ENCODE measurements at places on chromosomes 2 and 18.

GRCh38 chr2:127361929-127362885 is 25.6 kb downstream of the MAP3K2 start:
- no peak for DNase-seq

- no peak for DNase-seq
Observed at GRCh38 chr2:27275211-27276150, at the start of gene DNAJC5G. TSS of gene DNAJC5G (plus strand) at chr2:27275433. CDS start at chr2:27276729, 1,296 bp downstream.

DNA sequence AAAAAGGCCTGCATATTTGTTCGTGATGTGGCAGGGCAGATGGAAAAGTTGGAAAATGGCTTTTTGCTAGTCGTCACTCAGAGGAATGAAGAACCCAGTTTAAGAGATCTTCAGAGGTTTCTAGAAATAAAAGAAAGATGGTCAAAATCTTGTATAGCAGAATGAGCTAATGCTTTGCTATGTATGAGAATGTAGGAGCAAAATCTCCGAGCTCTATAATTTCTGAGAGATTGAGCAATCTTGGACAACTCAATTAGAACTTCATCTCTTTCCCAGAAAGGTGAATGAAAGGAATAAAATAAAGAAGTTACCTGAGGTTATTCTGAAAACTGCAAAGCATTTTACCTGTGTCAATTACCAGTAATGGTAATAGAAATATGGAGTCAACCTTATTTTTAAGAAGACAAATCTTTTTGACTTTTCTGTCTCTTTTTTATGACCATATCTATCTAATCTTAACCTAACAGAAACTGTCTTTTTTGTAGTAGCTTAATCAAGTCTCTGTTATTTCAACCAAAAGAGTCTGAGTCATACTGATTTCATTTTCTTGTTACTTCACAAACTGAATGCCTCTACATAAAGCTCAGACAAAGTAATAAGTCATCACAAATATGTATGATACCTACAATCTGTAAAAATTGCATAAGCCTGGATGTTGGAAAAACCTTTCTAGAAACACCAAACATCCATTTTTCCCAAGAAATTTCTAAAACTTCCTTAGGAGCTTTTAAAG is 32.5 kb downstream of the CCDC68 start:
- no peak for DNase-seq

DNA sequence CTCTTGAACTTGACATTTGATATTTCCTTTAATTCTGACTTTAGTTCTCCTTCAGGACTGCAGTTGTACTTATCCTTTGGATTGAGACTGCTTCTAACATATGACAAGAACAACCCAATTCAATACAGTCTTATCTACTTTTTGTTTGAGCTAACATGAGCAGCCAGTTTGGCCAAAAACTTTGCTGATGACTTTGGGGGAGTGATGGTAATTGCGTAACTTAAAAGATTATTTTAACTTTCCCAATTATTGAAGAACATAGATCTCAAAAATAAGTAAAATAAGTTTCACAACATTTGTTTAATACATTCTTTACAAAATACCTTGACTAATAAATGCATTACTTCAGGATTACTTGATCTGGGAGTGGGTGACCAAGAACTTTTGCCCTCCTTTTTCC is 1311.1 kb upstream of the NRXN1 start:
- no peak for DNase-seq

DNA sequence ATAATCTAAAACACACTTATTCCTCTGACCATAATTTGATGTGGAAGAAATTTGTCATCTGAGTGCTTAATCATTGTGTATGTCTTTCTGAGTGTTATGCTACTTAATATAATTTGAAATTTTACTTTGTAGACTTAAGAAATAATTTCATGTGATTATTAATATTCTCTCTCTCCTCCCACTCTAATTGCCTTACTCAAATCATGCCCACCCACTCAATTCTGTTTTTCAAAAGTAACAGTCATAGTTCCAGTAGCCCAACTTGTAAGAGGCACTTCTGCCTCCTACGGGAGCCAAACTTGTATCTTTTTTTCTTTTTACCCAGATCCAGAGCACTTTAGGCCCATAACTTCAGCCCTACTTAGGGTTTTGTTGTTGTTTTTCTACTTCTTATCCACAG is 18.5 kb upstream of the KYNU start:
- DNase-seq: no peak
